Dermis blood vessel endothelial cell (primary cell): ENCODE measurements at places on chromosomes 6 and 20. TPM values are rescaled to one million over a fixed set of nuclear protein-coding genes. Genes with fewer than 3 reads are reported as not detected.

TMEM151B gene
- not detected in 2 replicates for total RNA-seq

AMD1 gene
- 64.0 and 89.0 TPM in 2 replicates for total RNA-seq

SLC4A11 gene
- 7.5 and 14.9 TPM in 2 replicates for total RNA-seq

MDFI gene
- 34.0 and 37.8 TPM in 2 replicates for total RNA-seq

FGD2 gene
- not detected in 2 replicates for total RNA-seq

DZANK1 gene
- 0.34 and 0.70 TPM in 2 replicates for total RNA-seq

CASS4 gene
- 0.05 and 0.17 TPM in 2 replicates for total RNA-seq

CDSN gene
- total RNA-seq: not detected in 2 replicates

NKAPL gene
- 0.34 and 1.1 TPM in 2 replicates for total RNA-seq

LAMA5 gene
- 55.8 and 127 TPM in 2 replicates for total RNA-seq

TRIM40 gene
- total RNA-seq: not detected in 2 replicates

HSPA12B gene
- 15.1 and 16.7 TPM in 2 replicates for total RNA-seq

AIG1 gene
- 16.9 and 18.5 TPM in 2 replicates for total RNA-seq
